Right cardiac atrium (tissue), 5 donors: ENCODE measurements at places on chromosomes 1 and 21. TPM values are rescaled to one million over a fixed set of nuclear protein-coding genes. Genes with fewer than 3 reads are reported as not detected.

DNA sequence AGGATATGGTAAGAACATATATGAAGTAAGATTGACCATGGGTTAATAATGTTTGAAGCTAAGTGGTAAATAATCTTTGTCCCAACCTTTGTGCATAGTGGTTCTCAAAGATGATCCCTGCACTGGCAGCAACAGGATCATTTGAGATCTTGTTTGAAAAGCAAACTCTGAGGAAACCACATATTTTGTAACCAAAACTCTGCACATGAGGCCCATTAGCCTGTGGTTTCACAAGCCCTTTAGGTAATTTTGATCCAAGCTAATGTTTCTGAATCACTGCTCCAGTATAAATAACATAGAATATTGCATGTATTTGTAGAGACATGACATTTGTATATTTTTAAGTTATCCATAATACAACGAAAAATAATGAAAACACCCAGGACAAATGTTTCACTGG, 147.9 kb upstream of the RGS18 start:
- DNase-seq: no peak

DNA sequence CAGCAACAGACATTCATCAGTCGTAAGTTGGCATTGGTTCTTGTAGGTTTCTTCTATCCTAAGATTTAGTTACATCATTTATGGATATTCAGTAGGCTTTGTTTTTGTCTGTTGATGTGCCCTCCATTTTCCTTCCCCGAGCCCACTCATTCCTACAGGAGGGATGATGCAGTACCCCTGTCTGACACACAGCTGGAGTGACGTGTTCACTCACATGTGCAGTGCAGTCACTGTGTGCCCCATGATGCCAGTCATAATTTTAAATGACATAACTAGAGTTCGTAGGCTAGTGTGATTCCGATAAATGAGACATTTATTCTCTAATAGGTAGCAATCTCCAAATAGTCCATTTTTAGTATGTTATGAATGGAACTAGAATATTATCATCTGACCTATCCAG, 438.4 kb downstream of the DSCAM start:
- DNase-seq: no peak

The HCRTR1 gene
- 0.14 TPM for total RNA-seq

GRCh38 chr1:21821385-21822019, 9.4 kb downstream of the LDLRAD2 start:
- DNase-seq: no peak

DNA sequence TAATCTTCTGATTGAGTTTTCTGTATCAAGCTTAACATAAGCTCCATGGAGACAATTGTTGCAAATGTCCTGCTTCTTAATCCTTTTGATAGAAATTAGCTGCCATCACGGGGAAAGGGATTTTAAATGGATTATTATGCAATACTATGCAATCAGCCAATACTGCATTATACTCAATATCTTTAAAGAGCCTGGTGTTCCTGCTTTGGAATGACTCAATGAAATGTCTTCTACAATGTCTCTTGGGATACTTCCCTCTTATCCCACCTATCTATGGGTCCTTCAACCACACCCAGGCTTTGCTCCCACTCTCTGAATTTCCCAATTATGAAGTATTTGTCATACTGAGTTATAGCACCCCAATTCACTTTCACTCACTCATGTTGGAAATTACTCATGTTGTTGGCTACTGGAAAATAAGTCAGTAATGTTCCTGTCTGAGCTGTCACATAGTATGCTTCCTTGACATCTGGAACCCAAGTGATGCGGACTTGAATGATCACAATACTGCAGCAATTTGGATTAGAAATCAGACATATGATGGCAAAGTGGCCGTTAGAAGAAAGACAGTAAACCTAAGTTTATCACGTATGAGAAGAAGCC, 85.0 kb downstream of the TPR start:
- no peak for DNase-seq

DNA sequence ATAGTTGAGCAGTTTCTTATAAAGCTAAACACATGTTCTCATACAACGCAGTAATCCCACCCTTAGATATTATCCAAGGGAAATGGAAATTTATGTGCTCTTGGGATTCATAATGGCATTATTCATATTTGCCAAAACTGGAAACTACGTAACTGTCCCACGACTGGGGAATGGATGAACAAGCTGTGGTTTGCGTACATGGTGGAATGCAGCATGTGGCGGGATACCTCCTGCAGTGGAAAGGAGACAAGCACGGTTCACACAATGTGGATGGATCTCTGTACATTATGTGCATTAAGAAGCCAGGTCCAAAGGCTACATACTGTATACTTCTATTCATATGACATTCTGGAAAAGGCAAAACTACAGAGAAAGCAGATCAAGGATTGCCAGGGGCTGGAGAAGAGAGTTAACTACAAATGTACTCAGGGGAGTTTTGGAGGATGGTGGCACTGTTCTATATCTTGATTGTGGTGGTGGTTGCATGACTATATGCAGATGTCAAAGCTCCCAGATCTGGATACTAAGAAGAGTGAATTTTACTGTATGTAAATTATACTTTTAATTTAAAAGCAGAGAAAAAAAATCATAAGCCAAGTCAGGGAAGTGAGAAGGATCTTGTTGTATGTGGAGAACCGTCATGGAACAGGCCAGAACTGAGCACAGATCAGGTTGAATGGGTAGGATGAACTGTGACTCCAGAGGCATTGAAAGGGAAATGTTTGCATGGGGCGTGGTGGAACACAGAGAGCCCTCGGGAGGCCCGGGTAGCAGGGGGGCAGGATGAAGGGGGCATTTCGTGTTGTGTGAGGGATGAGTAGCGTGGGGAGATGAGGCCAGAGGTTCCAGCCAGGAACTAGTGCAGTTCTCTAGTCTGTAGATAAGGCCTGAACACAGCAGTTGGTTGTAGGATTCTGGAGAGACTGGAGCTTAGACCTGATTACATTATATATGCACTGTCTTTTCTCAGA, 90.7 kb downstream of the GALNT2 start:
- DNase-seq: no peak

The TNFSF4 gene
- 2.3 TPM for total RNA-seq

DNA sequence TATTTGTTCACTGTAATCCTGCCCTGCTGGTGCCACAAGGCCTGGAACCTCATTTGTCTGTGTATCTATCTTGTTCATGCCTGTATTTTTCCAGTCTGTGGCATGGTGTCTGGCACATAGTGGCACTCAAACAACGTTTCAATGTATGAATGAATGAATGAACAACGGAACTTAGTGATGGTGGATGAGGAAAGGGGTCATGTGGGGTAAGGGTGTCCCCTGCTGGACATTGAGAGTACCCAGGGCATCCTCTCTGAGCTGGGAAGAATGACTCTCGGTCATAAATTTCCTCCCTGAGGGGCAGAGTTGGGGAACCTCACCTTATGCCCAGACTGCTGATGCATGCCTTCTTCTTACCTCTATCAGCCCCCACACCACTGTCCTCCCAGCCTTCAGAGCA, 18.9 kb upstream of the ZNF683 start:
- no peak for DNase-seq

DNA sequence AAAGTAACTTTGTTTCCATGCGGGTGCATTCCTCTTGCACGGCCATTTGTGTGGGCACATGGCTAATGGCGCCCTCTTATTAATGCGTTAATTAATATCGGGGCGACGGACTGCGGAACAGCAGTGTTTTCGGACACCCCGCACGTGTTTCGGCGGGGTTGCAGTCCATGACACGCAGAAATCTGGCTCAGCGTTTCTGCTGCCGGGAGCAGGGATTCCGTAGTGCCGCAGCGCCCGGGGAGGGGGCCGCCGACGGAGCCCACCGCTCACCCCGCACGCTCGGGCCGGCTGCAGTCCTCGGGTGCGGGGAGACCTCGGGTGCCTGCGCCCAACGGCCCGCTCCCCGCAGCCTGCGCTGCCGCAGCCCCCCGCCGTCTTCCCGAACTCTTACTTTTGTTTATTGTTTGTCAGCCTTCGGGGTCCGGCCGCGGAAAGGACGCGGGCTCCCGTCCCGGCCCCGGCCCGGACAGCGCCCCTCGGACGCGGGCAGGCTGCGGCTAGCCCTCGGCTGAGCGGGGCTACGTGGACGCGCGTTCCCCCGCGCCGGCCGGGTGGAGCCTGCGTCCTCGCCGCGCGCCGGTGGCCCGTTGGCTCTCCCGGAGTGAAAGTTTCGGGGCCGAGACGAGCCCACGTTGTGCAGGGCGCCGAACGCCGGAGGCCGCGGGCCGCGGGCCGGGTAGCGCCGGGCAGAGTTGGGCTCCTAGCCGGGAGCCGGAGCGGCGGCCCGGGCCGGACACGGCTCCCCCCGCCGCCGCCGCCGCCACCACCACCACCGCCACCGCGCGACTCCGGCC, 849 bp downstream of the NFIA start:
- peak; percentile 73 for DNase-seq

The CD160 gene
- not detected for total RNA-seq

GRCh38 chr1:3430820-3431219, 23.6 kb upstream of the ARHGEF16 start:
- peak; percentile 43 for DNase-seq

GRCh38 chr1:206831650-206832049, 33.8 kb upstream of the IL20 start:
- DNase-seq: no peak

The FCRL5 gene
- not detected for total RNA-seq

DNA sequence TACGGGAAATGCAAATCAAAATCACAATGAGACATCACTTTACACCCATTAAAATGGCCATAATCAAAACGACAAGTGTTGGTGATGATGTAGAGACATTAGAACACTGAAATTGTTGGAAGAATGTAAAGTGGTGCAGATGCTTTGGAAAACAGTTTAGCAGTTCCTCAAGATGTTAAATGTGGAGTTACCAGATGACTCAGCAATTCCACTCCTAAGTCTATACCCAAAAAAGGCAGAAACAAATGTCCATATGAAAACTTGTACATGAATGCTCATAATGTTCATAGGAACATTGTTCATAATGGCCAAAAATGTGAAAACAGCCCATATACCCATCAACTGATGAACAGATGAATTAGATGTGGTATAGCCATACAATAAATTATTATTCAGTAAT, 267.4 kb downstream of the KCNH1 start:
- DNase-seq: no peak

The YBEY gene
- total RNA-seq: 16.0 TPM

GRCh38 chr21:45552696-45553391, 10.6 kb upstream of the SLC19A1 start:
- peak; percentile 48 for DNase-seq

The REN gene
- not detected for total RNA-seq

- no peak for DNase-seq
Observed at GRCh38 chr1:186016856-186017255, 282.7 kb downstream of the HMCN1 start.

DNA sequence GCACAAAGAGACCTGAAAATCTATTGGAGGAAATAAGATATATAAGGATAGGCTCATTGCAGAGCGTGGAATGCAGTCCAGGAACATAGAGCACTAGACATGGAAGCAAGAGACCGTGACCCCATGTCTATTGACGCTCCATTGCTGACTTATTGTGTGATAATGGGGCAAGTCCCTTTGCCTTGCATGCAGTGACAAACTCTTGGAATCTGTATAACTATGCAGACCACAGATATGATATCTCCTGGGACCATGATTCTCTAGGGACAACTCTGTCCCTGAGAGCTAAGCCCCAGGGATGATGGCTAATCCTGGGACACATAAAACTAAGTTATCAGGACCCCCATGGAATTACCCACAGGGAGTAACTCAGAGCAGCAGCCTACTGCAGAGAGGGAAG, 73.1 kb upstream of the PRDX6 start:
- DNase-seq: no peak

The FAM151A gene
- not detected for total RNA-seq

- peak; percentile 52 for DNase-seq
Observed at GRCh38 chr1:228013935-228014930, 7.4 kb downstream of the WNT3A start.

GRCh38 chr1:150493175-150493574, 6.0 kb downstream of the TARS2 start:
- no peak for DNase-seq

DNA sequence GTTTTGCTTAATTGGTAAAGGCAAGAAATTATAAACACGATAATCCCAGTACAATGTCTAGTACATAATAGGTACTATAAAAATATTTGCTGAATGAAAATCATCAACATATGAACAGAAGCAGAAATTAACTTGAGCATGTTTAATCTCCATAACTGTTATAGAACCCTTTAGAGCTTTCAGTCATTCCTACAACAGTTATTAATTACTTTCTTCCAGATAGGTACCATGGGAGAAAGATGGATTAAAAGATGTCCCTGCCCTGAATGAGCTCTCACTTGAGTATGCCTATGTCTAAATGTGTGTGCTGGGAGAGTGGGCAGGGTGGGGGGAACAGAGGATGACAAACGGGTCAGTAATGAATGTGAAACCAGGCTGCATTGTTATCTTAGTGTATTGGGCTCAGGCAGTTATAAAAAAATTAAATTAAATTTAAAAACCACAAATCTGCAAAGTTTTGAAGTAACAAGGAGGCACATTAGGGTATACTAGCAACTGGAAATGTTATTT, 2.4 kb downstream of the EPS15 start:
- DNase-seq: no peak

DNA sequence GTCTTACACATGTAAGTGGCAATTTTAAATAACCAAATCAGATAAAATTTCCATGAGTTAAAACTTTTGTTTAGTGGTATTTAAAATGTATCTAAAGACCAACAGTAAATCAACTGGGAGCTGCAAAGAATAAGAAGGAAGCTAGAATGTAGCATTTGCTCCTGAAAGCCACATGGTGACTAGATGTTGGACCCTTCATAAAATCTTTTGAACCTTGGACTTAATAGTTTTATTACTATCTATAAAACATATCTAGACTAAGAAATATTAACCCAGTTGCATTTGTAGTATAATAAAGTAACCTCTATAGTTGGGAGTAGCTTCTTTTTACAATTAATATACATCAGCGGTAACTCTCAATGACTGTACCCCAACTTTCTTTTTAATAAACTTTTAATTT, 72.1 kb downstream of the UBE4B start:
- DNase-seq: no peak

DNA sequence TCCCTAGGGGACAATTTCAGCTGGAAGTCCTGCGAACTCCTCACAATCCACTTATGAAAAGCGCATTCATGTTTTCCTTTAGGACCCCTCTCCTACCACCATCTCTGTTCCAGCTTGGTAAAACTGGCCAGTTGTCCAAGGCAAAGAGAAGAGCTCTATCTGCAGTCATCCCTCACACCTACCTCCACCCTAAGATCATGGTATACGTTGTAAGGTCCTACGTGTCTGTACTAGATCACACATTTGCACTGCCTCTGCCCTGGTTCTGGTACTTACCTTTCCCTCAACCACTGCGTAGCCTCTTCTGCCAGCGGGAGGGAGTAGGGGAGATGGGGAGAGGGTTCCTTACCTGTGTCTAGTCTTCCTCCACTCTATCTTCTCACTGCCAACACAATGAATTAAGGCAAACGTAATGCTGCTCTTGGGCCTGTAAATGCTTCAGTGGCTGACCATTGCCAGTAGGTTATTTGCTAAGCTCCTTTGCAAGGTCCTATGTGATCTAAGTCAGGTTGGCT, 739 bp upstream of the NUP133 start:
- no peak for DNase-seq

The HRNR gene
- not detected for total RNA-seq

The AIRE gene
- not detected for total RNA-seq

The NTMT2 gene
- total RNA-seq: 7.4 TPM
